Forelimb muscle (tissue), 1 donor: ENCODE measurements at places on chromosomes 3 and 15. TPM values are rescaled to one million over a fixed set of nuclear protein-coding genes. Genes with fewer than 3 reads are reported as not detected.

GRCh38 chr3:186955898-186956696 is 25.8 kb downstream of the ST6GAL1 start:
- DNase-seq = no peak

- no peak for DNase-seq
Measured at GRCh38 chr3:157407769-157408168, 28.9 kb upstream of the PTX3 start.

DNA sequence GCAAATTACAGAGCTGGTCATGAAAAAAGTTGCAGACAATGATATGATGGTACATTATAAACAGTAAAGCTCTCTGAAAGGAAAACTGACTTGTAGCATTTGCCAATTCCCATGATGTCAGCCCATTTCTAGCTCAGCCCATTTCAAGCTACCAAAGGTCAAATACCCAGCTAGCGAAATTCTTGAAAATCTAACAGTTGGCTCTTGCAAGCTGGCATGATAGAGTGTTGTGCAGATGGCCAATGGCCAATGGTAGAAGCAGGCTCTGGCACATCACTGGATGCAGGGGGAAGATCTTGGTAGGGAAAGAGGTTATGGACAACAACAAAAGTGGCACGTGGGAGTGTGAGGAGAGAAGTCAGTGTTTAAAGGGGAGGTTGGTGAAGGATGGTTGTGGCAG is 36.7 kb downstream of the RASGRF1 start:
- no peak for DNase-seq

- no peak for DNase-seq
Measured at GRCh38 chr3:143507735-143508580, 340.3 kb downstream of the SLC9A9 start.

The ALDH1L1 gene
- 0.22 TPM for polyA plus RNA-seq

The PCLAF gene
- 27.1 TPM for polyA plus RNA-seq

GRCh38 chr15:88949734-88950400 is 36.7 kb upstream of the MFGE8 start:
- DNase-seq = no peak

DNA sequence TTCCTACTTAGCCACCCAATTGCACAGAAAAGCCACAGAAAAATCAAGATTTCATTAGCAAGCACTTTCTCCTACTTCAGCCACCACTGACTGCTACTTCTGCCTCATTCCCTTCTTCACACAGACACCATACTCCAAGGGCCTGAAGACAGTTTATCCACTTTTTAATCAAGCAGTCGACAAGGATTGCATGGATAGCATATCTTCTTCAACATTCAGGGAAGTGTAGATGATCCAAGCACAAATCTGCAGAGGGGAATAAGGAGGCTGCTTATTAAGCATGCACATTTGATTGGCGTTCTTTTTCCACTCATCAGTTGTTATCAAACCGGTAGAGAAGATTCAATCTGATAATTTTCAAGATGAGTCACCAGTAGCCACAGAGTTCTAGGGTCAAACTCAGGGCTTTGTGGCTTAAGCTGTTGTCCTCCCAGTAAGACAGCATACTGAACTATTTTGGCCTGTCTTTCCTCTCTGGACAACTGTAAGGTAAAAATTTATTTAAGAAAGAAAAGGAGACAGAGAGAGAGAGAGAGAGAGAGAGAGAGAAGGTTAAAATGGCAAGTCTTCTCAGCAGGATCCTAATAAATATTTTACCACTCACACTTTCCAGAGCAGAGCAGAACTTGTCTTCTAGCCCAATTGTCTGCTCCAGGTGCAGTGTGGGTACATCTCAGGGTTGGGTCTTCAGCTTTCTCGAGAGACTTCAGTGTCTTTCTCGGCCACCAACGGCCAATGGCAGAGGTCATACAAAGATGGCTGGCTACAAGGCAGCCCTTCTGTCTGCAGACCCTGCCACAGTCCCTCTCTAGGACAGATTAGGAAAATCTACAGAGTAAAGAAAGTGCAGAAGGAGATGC is 80.6 kb upstream of the BHLHE40 start:
- no peak for DNase-seq

The KNL1 gene
- polyA plus RNA-seq = 7.5 TPM

- no peak for DNase-seq
Measured at GRCh38 chr15:90592131-90592881, 62.6 kb downstream of the CRTC3 start.

DNA sequence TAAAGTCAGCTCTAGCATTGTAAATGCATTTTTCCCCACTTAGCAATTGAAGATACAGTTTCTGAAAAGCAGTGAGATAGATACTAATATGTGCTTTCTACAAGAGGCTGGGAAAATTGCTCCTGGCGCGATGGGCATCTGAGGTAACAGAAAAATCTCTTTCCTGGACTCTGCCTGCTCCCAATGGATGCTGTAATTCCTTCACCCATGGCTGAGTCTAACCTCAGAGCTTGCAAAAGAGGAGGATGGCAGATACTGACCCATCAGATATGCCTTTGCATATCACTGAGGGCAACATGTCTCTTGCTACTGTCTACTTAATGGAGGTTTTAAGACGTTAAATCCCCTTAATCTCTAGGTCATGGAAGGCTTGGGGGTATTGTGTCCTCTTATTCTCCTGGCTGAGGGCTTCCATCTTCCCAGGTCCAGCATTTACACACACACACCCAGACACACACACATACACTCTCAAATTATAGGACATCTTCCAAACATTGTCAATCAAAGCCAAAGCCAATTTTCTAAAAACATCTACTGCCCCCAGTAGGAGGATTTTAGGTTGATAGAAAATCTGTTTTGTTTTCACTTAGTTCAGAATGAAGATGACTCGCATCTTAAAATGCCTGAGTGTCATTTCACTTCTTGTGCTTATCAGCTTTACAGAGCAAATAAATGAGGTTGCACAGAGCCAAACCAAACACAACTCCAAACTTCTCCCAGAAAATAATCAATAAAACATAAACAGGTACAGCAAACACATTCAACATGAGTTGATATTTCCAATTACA is 2.4 kb downstream of the TRPM1 start:
- no peak for DNase-seq
